Naive thymus-derived CD4-positive, alpha-beta T cell (primary cell): ENCODE measurements at places on chromosomes 2 and 18. TPM values are rescaled to one million over a fixed set of nuclear protein-coding genes. Genes with fewer than 3 reads are reported as not detected.

DNA sequence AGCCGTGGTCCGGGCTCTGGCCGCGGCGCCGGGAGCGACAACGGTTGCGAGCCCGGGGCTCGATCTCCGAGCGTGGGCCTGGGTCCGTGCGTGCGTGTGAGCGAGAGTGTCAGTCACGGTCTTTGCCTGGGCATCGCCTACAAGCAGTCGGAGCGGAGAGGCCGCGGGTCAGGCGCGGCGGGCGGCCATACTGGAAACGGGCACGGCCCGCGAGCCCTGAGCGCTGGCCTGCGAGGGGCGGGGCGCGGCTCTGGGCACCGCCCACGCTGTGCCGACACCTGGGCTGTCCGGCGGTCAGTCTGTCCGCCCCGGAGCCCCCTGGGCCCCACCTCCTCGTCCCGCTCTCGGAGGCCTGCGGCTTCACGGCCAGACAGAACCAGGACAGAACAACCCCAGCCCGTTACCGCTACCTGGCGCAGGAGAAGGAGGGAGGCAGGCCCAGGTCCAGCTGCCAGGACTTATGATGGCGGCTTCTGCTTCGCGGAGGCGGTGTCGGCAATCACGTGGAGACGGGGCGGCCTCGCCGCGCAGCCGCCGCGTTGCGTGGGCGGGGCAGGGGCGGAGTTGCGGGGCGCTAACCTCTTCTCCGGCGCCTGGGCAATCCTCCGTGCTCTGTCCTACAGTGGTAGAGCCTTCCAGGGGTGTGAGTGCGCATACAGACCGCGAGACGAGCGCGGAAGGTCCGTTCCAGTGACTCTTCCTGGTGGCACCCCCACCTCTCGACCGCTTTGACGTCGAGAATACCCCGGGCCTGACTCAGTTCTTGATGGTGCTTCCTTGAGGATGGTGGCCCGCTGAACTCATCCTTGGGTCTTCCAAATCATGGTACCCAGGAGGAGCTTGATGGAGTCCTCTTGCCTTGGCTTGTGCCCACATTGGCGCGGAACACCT lies at the start of gene TMEM131:
TSS of gene TMEM131 (minus strand) at position 215 of the 891 bp plus-strand sequence. CDS start 286 bp downstream, outside the sequence.
- H3K36me3 ChIP-seq, result no peaks in the 10 kb centered on the region
- H3K27ac ChIP-seq, result peak within 1 kb of the TSS; percentile 96
- no peaks in the 10 kb centered on the region for H3K27me3 ChIP-seq

DNA sequence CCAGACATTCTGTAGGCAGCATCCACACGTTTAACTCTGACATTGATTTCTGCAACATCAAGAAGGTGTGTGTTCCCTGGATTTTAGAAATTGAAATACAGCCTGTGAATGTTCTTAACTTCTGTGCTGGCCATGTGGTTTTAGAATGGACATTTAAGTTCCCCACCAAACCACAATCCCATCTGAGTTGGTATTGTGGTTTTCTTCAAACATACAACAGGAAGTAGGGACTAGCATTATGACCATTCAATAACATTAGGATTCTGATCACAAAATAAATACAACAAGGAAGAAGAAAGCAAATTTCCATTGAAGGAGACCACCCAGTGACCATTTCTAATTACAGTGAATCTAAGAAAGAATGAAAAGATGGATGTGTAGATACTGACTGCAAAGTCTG lies 51.2 kb downstream of the MAP3K20 start:
- H3K4me1 ChIP-seq, result no peaks in the 10 kb centered on the region
- no peak for DNase-seq
- H3K27me3 ChIP-seq, result no peaks in the 10 kb centered on the region

DNA sequence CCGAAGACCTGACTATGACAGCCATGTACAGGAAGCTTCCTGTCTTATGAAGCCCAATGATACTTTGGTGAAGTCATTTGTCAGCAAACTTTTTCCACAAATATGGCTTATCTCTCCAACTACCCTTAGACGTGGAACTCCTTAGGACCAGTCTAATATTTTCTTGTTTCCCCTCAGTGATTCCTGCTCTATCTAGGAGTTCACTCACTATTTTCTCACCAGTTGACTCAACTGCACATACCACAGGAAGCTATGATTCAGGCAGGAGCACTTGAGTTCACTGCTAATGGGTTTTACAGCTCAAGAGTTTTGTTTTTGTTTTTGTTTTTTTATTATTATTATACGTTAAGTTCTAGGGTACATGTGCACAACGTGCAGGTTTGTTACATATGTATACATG lies 109.3 kb downstream of the ANTXR1 start:
- H3K27me3 ChIP-seq, result no peaks in the 10 kb centered on the region
- no peak for DNase-seq
- no peak overlapping the region for H3K27ac ChIP-seq
- H3K4me1 ChIP-seq, result no peaks in the 10 kb centered on the region
- no peak overlapping the region for H3K4me3 ChIP-seq
- no peaks in the 10 kb centered on the region for H3K36me3 ChIP-seq

GRCh38 chr18:48020337-48021250 lies 90.1 kb upstream of the SMAD2 start:
- H3K36me3 ChIP-seq, result no peaks in the 10 kb centered on the region
- H3K4me3 ChIP-seq, result no peak overlapping the region
- no peak for DNase-seq
- no peaks in the 10 kb centered on the region for H3K4me1 ChIP-seq
- no peak overlapping the region for H3K27ac ChIP-seq

GPR35 gene
- 7.1 TPM for total RNA-seq

DYSF gene
- 0.32 TPM for total RNA-seq
